Activated naive CD4-positive, alpha-beta T cell (primary cell): ENCODE measurements at places on chromosomes 6 and 20.

- no peak for DNase-seq
Observed at GRCh38 chr20:17576215-17576614, 6.3 kb downstream of the DSTN start.

DNA sequence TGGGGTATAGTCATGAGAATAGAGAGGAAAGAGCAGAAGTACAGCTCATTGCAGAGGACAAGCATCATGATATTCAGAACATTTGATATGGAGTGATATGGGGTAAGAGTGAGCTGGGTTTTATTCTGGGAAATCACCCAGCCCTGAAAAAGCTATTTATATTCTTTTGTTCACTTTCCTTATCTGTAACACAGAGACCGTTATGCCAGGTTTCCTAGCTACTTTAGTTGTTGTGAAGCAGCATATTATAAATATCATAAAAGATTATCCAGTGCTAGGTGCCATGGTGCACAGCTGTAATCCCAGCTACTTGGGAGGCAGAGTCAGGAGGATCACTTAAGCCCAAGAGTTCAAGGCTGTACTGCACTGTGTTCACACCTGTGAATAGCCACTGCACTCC, 9.8 kb upstream of the DEFB129 start:
- no peak for DNase-seq

DNA sequence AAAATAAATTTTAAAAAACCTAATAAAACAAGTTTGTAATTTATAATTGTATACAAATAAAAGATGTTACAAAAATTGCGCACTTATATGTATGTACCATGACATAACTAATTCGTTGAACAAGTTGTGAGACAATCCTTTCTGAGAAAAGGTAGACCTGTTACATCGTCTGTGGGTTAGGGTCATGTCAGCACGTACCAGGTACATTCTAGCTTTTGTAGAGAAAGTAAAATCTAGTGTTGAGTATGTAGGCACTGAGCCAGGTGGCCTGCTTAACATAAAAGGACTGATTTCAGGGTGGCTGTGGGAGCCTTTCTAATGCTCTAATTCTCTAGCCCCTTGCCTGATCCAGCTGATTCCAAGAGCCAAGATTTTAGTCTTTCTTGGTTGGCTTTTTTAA, 10.4 kb downstream of the RPL7L1 start:
- no peak for DNase-seq

- no peak for DNase-seq
Observed at GRCh38 chr20:44637042-44637441, 14.5 kb downstream of the ADA start.

DNA sequence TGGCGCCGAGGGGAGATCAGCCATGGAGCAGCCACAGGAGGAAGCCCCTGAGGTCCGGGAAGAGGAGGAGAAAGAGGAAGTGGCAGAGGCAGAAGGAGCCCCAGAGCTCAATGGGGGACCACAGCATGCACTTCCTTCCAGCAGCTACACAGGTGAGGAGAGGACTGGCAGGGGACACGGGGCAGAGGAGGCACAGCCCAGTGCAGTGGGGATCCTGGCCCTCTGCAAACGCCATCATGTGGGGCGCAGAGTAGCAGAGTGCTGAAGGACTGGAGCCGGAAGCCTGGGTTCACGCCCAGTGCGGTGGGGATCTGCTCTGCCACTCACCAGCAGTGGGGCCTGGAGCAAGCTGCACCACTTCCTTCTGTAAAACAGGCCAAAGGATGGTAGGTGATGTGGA, 41.1 kb upstream of the FANCE start:
- DNase-seq, result no peak

- no peak for DNase-seq
Observed at GRCh38 chr6:2850538-2851113, 9.0 kb upstream of the SERPINB1 start.

- no peak for DNase-seq
Observed at GRCh38 chr6:116444092-116444491, 17.1 kb upstream of the CALHM6 start.

DNA sequence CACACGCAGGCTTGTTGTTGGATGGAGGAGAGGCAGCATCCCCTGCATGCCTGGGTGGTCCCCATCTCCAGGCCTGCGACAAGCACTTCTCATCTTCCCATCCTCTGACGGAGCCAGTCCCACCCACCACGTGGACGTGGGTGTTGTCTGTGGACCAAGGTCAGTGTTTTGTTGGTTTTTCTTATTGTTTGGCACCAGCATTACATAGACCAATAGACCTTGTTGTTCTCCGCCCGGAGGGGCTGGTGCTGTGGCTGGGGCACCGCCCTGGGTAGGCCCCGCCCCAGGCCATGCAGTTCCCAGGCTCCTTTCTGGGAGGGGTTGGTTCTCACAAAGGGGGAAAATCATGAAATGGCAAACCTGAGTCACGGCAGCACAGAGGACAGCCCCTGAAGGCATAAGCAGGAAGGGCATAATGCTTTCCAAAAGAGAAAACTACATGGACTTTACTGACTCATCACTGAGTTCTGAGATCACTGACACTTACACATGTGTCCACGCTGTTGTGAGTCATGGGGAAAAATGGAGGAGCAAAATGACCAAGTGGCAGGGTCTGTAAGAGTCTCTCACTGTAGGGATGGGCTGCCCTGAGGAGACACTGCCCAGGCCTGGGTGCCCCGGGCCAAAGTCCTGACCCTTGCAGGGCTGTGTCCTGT, 90.8 kb downstream of the THBS2 start:
- no peak for DNase-seq

DNA sequence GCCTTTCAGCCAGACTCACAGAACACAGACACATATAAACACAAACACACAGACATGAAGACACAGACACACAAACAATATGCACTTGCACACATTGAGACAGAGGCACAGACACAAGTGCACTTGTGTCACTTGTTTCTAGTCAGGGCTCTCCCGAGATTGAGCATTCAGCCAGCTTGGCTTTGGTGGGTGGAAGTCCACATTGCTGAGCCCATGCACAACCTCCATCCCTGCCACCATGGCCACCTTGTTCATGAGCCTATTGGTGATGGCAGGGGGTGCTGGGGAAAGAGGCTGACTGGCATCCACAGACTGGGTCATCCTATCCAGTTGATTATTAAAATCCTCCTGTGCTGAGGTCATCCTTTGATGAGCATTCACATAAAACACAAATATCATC, 11.5 kb upstream of the CST7 start:
- no peak for DNase-seq
